ENCODE measurements at places on chromosomes 3 and 15. TPM values are rescaled to one million over a fixed set of nuclear protein-coding genes. Genes with fewer than 3 reads are reported as not detected.

ARPC4 gene
- total RNA-seq: 166 TPM

PAQR5 gene
- total RNA-seq: 6.5 TPM

ROPN1 gene
- not detected for total RNA-seq

ACTRT3 gene
- 4.0 TPM for total RNA-seq

MORC1 gene
- not detected for total RNA-seq

Measured in ureter (tissue), 1 donor.